ENCODE measurements at places on chromosomes 4 and X. TPM values are rescaled to one million over a fixed set of nuclear protein-coding genes. Genes with fewer than 3 reads are reported as not detected.

DNA sequence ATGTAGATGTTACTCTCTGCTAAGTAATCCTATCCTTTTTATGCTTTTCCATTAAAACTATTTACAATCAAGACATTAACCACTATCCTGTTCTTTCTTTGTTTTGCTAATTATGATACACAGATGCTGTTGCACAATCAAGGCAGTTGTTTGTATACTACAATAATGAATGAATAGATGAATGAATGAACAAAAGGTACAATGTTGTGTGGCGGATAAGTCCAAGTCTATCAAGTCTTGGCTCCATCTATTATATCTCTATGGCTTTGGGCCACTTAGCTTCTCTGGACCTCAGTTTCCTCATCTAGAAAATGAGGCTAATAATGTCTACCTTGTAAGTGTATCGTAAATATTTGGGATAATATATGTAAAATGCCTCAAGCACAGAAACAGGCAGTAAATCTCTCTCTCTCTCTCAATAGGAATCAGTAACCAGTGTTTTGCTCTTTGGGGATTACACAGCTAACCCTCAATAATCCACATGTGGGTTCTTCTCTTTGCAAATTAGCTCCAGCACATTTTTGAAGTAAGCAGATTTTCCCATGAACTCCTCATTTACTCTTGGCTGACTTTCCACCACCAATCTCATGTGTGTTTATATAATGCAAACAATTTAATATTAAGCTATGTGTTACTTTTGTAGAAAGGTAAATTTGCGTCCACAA, 27.8 kb upstream of the TSPAN5 start:
- no peak for DNase-seq

DNA sequence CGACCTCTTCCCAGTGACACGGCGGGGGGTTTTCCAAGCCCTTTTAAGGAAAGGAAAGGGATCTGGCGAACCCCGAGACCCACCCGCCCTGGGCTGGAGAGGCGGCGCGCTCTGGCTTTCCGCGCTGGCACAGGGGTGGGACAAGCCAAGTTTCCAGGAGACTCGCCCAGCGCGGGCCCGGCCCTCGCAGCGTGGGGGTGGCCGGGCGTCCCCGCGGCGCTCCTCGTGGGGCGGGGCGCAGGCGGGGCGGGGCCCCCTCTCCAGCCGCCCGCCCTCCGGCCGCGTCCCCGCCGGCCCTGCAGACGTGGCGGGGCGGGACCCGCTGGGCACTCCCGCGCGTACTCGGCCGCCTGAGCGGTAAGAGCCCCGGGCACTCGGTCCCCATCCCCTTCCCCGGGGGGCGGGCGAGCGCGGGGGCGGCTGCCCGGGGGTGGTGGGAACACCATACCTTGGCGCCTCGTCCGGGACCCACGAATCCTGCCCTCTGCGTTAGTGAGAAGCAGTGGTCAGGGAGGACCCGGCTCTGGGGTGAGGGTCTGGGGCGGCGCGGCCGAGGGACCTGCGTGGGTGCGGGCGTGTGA, at the start of gene FAM114A1:
TSS of gene FAM114A1 (plus strand) at position 329 of the 581 bp plus-strand sequence. CDS start 10,273 bp downstream, outside the sequence.
- peak; percentile 20 for DNase-seq

- no peak for DNase-seq
These were observed 31.6 kb downstream of the LRPAP1 start for GRCh38 chr4:3500634-3501101.

DNA sequence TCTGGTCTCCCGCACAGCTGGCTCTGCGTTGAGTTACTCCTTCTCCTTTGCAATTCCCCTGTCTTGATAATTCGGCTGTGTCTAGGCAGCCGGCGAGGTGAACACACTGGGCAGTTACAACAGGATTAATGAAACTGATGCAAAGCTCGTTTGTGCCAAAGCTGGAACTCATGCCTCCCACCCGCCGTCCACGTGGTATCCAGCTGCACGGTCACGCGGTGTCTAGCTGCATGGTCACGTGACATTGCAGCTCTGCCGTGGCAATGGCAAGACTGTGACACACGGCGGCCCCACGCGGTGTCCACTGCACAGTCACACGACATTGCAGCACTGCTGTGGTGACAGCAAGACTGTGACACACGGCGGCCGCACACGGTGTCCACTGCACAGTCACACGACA, 31.2 kb upstream of the LRPAP1 start:
- DNase-seq: no peak

DNA sequence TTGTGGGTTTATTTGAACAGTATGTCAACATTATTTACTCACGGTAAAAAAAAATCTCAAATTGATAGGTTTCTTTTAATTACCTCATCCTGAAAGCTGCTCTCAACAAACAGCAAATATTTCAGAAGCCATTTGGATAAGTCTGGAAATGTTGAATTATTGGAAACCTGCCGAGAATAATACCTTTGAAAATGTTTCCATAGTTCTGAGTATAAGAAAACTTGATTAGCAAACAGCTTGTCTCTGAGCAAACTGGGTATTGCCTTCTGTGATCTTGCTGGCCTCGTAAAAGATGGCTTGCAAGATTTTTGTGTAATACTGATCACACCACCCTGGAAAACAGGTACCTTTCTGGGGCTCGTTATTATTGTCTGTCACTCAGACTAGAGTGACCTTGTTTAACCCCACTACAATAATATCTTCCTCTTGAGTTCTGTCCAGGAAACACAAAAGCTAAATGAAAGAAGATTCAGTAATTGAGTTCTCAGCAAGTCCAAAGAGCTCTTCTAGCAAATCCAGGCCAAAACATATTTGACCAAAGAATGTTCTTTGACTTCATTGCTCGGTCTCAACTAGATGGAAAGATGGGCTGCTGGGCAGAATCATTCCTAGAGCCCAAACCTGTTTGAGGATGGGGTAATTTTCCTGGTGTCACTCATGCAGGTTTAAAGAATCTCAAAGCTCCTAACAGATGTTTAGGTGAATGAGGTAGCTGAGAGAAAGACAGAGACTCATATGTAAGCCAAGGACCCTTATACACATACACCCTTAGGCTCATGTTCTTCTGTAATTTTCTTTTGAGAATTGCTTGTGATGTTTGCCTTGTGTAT, 255.6 kb upstream of the JADE1 start:
- DNase-seq: no peak

DNA sequence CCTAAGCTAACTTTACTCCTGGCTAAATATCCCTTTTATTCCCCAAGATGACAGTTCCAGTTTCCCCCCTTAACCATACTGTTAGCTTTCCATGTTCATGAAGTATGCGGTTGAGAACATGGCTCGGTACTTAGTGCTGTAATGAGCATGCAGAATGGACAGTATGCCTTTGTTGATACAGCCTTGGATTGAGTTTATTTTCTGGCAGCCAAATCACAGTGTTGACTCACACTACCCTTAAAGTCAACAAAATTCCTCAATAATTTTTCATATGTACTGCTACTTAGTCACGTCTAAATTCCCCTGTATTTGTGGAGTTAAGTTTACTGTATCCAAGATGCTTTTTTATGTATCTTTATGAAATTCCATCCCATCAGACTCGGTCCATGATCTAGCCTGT, 1.4 kb upstream of the VEGFC start:
- DNase-seq: no peak

- DNase-seq: no peak
These were observed 98.1 kb downstream of the DCTD start for GRCh38 chr4:182818926-182819730.

GRCh38 chr4:176957353-176958118, 164.8 kb upstream of the VEGFC start:
- no peak for DNase-seq

DNA sequence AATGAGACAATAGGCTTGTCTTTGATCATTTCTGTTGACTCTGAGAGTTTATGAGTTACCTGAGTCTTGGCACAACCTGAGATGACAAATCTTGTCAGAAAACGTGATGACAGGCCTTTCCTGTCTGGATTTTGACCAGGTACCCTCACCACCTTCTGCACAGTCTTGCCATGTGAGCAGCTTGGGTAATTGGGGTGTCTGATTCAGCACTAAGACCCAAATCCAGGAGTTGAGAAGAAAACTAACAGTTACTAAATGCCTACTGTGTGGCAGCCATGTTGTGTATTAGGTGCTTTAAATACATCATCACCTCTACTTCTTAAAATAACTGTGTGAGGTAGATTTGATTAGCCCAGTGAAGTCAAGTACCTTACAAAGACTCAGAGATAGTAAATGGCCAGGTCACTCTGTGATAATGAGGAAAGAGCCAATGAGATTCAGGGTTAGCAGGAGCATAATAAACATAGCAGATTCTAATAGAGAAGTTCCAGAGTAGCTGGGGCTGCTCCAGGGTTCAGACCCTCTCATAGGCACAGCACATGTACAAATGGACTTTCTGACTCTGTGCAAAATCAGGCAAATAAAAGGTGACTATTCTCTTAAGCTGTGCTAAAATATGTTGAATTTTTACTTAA, 2.8 kb downstream of the EREG start:
- DNase-seq: no peak

GRCh38 chr4:183533698-183534097, 28.8 kb downstream of the ING2 start:
- no peak for DNase-seq

GRCh38 chr4:336893-337142, 796 bp upstream of the ZNF141 start:
- DNase-seq: no peak

DNA sequence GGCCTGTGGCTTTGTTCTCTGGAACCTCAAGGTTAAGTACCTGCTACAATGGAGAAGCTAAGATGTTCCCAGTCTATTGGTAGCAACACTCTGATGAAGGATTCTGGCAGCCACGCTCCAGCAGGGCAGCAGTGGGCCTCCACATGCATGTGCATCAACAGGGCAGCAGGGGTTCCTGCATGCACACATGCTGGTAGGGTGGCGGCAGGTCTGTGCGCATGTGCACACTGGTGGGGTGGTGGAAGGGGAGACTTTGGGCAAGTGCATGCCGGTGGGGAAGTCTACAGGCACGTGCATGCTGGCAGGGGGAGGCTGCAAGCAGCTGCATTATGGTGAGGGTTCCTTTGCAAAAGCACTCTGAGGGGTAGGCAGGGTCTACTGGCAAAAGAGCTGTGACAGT, 160.7 kb downstream of the NKX6-1 start:
- DNase-seq: no peak

GRCh38 chr4:99636422-99636821, 21.2 kb downstream of the C4orf54 start:
- no peak for DNase-seq

- no peak for DNase-seq
These were observed 128.3 kb downstream of the PJA1 start for GRCh38 chrX:69036674-69037573.

DNA sequence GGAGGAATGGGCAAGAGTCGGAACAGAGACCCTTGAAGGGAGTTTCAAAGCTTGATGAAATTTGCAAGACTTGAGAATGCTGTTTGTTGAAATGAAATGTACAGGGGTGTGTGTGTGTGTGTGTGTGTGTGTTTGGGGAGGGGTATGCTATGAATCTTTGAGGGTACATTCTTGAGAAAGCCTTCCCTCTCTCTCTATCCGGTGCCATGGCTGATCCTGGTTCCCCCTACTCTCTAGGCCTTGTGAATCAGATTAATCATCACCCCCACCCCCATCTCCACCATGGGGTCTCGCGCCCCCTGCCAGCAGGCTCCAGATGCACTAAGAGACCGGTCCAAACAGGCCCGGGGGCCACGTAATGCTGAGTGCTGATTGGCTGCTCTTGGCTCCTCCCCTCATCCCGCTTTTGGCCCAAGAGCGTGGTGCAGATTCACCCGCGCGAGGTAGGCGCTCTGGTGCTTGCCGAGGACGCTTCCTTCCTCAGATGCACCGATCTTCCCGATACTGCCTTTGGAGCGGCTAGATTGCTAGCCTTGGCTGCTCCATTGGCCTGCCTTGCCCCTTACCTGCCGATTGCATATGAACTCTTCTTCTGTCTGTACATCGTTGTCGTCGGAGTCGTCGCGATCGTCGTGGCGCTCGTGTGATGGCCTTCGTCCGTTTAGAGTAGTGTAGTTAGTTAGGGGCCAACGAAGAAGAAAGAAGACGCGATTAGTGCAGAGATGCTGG, at the start of gene HTR2C:
TSS of gene HTR2C (plus strand) at position 441 of the 729 bp plus-strand sequence. CDS start 142,851 bp downstream, outside the sequence.
- DNase-seq: no peak

GRCh38 chr4:94947681-94948108, 189.9 kb downstream of the BMPR1B start:
- no peak for DNase-seq

DNA sequence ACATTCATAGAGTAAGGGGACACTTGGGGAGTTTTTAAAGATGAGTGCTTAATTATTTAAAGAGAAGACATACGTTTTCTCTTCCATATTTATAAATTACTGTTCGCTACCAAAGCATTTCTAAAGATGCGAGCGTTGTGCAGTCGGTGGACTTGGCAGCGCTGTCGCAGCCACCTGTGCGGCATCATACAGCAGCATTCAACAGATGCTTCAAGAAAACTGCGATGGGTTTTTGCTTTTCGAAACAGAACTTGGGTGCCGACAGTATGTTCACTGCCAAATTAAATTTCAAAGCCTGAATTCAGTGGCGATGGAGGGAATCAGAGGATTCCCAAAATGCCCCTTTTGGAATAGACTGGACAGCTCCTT, 1.6 kb upstream of the HTR2C start:
- no peak for DNase-seq

GRCh38 chr4:88104902-88105610, 53.4 kb downstream of the ABCG2 start:
- DNase-seq: no peak

DNA sequence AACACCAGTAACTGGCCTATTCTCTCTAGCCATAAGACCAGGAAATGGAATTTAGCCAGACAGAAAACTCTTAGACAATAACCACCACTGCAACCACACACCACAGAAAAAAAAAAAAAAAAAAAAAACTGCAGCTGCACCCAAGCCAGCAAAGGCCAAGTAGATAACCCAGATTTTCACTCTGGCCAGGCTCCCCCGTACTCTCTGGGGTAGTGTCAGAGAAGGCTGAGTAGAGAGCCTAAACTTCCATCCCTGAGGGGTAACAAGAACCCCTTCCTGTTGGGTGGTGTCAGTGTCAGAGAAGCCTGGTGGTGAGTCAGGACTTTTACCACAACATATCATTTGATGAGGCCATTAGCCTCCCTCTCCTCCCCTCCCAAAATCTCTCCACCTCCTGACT, 5.6 kb upstream of the DLG3 start:
- peak; percentile 33 for DNase-seq

GRCh38 chrX:68232206-68232605, 201.1 kb downstream of the OPHN1 start:
- no peak for DNase-seq

Gene TNIP3
- 1.9 TPM for total RNA-seq

Gene ITGB1BP2
- 5.3 TPM for total RNA-seq

Gene CTAG2
- not detected for total RNA-seq

Gene KLB
- not detected for total RNA-seq

Gene RAB9B
- total RNA-seq: 0.38 TPM

Gene XG
- not detected for total RNA-seq

Gene ARHGEF38
- not detected for total RNA-seq

Gene JAKMIP1
- total RNA-seq: 6.3 TPM

Gene PNMA6F
- not detected for total RNA-seq

Gene MAGEA2B
- total RNA-seq: not detected

Gene INTU
- total RNA-seq: 0.29 TPM

Gene SORCS2
- not detected for total RNA-seq

All from activated CD8-positive, alpha-beta T cell treated with anti-CD3 and anti-CD28 coated beads for 36 hours (primary cell).